Upper lobe of left lung (tissue), 6 donors: ENCODE measurements at places on chromosomes 11 and 22. TPM values are rescaled to one million over a fixed set of nuclear protein-coding genes. Genes with fewer than 3 reads are reported as not detected.

The RASD2 gene
- 1.4 TPM for total RNA-seq

The DERL3 gene
- total RNA-seq: 1.9 TPM

The KCNE3 gene
- 15.5 TPM for total RNA-seq

The CHRNA10 gene
- total RNA-seq: not detected

The TOP3B gene
- 22.5 TPM for total RNA-seq

The DDX6 gene
- 93.9 TPM for total RNA-seq

The MYRF gene
- 32.5 TPM for total RNA-seq

The SYT12 gene
- 0.14 TPM for total RNA-seq

The RGL4 gene
- 2.6 TPM for total RNA-seq

The POU2AF2 gene
- total RNA-seq: not detected

The VPS11 gene
- total RNA-seq: 45.1 TPM

The LBHD1 gene
- total RNA-seq: 6.4 TPM

The OR8G1 gene
- not detected for total RNA-seq

The EMID1 gene
- total RNA-seq: 2.1 TPM

The LIPT2 gene
- 6.3 TPM for total RNA-seq

The OR8D1 gene
- total RNA-seq: not detected

The ADAMTS8 gene
- 21.1 TPM for total RNA-seq

The TPBGL gene
- total RNA-seq: not detected

The SPA17 gene
- total RNA-seq: 28.0 TPM

The SLC37A2 gene
- total RNA-seq: 10.9 TPM

The HORMAD2 gene
- not detected for total RNA-seq

The RIN1 gene
- total RNA-seq: 9.7 TPM

The TUBA8 gene
- not detected for total RNA-seq

The UCP2 gene
- 111 TPM for total RNA-seq

The TSPAN18 gene
- total RNA-seq: 26.2 TPM

The OR2AG1 gene
- not detected for total RNA-seq

The PKNOX2 gene
- total RNA-seq: 15.5 TPM

The LRP5 gene
- total RNA-seq: 79.4 TPM

The KCNK4 gene
- total RNA-seq: 0.55 TPM

The E2F8 gene
- total RNA-seq: 1.0 TPM

The A4GALT gene
- 16.5 TPM for total RNA-seq

The SCN3B gene
- total RNA-seq: 2.7 TPM

The MDK gene
- not detected for total RNA-seq

The MFNG gene
- total RNA-seq: 70.1 TPM

The ALG8 gene
- 23.6 TPM for total RNA-seq

The MMP12 gene
- total RNA-seq: not detected

The CHST1 gene
- 3.0 TPM for total RNA-seq

The GSTT2B gene
- 9.7 TPM for total RNA-seq

The GAB4 gene
- total RNA-seq: not detected

The APLNR gene
- total RNA-seq: 1.1 TPM

The KCTD17 gene
- 9.0 TPM for total RNA-seq

The PHOX2A gene
- not detected for total RNA-seq
